ENCODE measurements at places on chromosomes 1 and 21. TPM values are rescaled to one million over a fixed set of nuclear protein-coding genes. Genes with fewer than 3 reads are reported as not detected.

The GSTM5 gene
- 4.2 TPM for total RNA-seq

The DISP3 gene
- 0.19 TPM for total RNA-seq

The ALX3 gene
- not detected for total RNA-seq

The AADACL3 gene
- total RNA-seq: not detected

The KCNA2 gene
- 1.3 TPM for total RNA-seq

DNA sequence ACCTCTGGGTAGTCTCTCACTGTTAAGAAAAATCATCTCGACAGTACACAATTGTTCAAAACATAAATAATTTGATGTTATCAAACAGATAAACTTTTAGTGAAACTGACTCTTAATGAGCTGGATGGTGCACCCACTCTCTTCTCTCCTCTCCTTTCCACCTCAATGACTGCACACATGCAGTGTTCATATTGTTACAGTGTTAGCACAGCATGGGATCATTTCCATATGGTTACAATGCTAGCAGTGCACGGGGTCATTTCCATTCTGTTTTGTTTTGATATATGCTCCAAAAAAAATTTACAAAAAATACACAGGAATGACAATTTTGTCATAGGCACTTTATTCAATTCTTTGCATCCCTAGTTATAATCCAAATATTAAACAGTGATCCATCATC lies 26.4 kb upstream of the RNF187 start:
- H3K27me3 ChIP-seq: peaks cover 6% of the 10 kb centered on the region
- peaks cover 5% of the 10 kb centered on the region for H3K4me1 ChIP-seq
- no peaks in the 10 kb centered on the region for H3K36me3 ChIP-seq
- H3K4me3 ChIP-seq: no peak overlapping the region

- DNase-seq: no peak
- H3K27ac ChIP-seq: no peak overlapping the region
- no peaks in the 10 kb centered on the region for H3K27me3 ChIP-seq
- no peaks in the 10 kb centered on the region for H3K4me1 ChIP-seq
- no peak overlapping the region for H3K4me3 ChIP-seq
These were observed 27.4 kb upstream of the KCNJ15 start for GRCh38 chr21:38229260-38229877.

GRCh38 chr1:117565745-117566455 lies 39.9 kb upstream of the TENT5C start:
- DNase-seq: no peak
- no peak overlapping the region for H3K27ac ChIP-seq
- H3K4me3 ChIP-seq: no peak overlapping the region
- H3K36me3 ChIP-seq: no peaks in the 10 kb centered on the region
- no peaks in the 10 kb centered on the region for H3K27me3 ChIP-seq

GRCh38 chr1:50836117-50836516 lies 124.0 kb downstream of the FAF1 start:
- no peaks in the 10 kb centered on the region for H3K4me1 ChIP-seq
- H3K4me3 ChIP-seq: no peak overlapping the region
- no peak overlapping the region for H3K27ac ChIP-seq
- DNase-seq: no peak
- H3K27me3 ChIP-seq: no peaks in the 10 kb centered on the region

- H3K27me3 ChIP-seq: peaks cover 4% of the 10 kb centered on the region
- peaks cover 2% of the 10 kb centered on the region for H3K4me1 ChIP-seq
- no peak overlapping the region for H3K4me3 ChIP-seq
- no peaks in the 10 kb centered on the region for H3K36me3 ChIP-seq
- H3K27ac ChIP-seq: no peak overlapping the region
- no peak for DNase-seq
These were observed 6.9 kb downstream of the CASQ1 start for GRCh38 chr1:160197231-160197630.

DNA sequence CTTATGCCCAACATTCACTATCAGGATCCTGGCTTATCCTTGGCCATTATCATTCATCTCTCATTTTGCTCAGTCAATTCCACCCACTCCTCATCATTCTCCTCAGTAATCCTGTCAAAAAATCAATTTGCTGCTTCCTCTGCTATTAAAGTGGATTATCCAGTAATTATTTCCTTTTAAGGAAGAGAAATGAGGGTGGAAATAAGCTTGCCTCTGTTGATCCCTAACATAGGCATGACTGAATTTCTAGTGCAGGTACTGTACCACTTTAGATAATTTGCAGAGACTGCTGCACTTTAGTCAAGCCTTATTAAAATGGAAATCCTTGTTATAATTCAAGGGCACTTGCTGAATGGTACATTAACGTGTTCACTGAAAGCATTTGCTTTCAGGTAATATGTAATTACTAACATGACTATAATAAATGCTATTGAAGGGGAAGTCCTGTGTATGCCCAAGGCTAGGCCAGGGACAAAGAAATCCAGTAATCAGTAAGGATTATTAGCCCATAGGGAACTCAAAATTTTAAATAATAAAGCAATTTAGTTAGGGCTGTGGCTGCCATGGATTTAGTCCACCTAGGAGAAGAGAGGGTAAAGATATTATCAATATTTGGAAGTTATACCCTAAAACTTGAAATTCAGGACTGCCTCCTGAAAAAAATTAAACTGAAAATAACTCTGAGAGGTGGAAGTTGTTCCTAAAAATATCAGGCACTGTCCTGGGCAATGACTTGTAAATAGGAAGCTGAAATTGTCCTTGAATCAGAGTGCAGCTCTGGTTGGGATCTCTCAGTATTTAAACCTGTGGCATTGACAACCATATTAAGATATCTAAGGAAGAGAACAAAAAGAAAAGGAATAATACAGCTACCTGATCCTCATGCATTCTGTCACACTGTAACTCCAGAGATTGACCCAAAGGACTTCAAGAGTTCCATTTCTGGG lies 43.4 kb downstream of the RGS2 start:
- no peaks in the 10 kb centered on the region for H3K27me3 ChIP-seq
- H3K4me3 ChIP-seq: no peak overlapping the region

GRCh38 chr1:10644307-10645128 lies 151.9 kb downstream of the CASZ1 start:
- no peak for DNase-seq
- H3K36me3 ChIP-seq: peaks cover 2% of the 10 kb centered on the region

GRCh38 chr21:39681257-39681656 lies 63.7 kb upstream of the IGSF5 start:
- no peaks in the 10 kb centered on the region for H3K36me3 ChIP-seq
- DNase-seq: no peak
- H3K27me3 ChIP-seq: no peaks in the 10 kb centered on the region
- no peaks in the 10 kb centered on the region for H3K4me1 ChIP-seq
- H3K4me3 ChIP-seq: no peak overlapping the region
- no peak overlapping the region for H3K27ac ChIP-seq

GRCh38 chr1:97424209-97424608 lies 496.6 kb downstream of the DPYD start:
- H3K4me3 ChIP-seq: no peak overlapping the region
- DNase-seq: no peak
- H3K27me3 ChIP-seq: no peaks in the 10 kb centered on the region
- H3K36me3 ChIP-seq: no peaks in the 10 kb centered on the region
- H3K27ac ChIP-seq: no peak overlapping the region

DNA sequence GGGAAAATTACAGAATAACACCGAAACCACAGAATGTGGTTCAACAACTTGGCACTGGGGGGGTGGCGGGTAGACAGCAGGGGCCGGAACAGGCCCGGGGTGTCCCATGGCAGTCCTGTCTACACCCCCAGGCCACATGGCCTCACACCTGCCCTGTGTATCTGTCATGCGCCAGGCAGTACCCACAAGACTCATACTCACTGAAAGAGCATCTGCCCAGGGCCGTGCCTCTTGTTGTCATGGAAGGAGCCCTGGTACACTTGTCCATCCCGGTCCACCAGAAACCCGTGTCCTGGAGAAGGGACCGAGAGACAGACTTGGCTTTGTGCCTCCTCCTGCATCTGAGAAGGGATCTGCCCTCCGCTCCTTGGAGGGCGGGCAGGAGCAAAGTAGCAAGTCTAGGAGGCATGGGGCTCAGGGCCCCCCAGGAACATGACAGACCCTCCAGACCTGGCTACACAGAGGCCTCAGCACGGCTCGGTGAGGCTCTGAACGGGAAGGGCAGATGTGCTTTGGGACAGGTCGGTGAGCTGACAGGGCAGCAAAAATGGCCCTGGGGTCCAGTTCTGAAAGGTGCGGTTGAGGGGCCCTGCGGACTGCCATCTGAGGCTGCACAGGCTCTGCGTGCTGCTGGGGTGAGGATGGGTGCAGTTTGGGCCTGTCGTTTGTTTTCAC lies 5.6 kb downstream of the MORN1 start:
- no peaks in the 10 kb centered on the region for H3K36me3 ChIP-seq
- peak; percentile 35 for DNase-seq
- no peaks in the 10 kb centered on the region for H3K27me3 ChIP-seq
- no peaks in the 10 kb centered on the region for H3K4me1 ChIP-seq
- no peak overlapping the region for H3K27ac ChIP-seq

DNA sequence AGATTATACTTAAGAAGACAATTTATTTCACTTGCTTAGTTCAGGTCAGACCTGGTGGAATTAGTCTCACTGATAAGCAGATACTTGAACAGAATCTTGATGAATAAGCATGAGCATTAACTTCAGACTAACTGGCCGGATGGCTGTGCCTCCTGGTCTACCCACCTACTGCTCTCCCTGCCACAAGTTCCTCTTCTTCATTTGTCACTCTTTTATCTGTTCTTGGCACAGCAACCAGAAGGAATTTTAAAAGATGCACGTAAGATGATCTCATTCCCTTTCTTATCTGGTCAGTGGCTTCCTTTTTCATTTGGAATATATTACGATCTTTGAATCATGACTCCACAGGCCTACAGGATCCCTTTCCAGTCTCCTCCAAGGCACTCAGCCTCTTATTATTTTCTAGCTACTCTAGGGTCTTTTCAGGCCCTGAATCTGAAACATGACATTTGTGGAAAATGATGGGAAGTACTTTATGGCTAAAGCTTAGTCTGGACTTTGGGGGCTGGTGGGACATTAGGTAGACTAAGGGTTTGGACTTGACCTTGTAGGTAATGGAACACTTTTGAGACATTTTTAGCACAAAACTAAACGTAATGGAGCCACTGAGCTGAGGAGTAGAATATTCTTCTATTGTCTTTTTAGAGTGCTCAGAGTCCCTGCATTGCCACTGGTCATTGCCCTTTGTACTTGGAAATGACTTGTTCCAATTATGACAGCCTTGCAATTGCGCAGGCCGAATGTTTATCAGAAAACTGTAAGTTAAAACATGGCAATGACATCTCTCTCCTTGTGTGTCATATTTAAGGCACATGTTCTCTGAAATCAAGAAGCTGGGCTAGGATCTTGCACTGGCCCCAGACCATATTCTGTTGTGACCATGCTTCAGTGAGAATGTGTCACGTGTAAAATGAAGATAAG lies 16.0 kb downstream of the ST6GALNAC3 start:
- H3K4me3 ChIP-seq: no peak overlapping the region
- no peak for DNase-seq
- H3K27ac ChIP-seq: no peak overlapping the region
- no peaks in the 10 kb centered on the region for H3K4me1 ChIP-seq

GRCh38 chr1:231315887-231316286 lies 21.8 kb downstream of the EXOC8 start:
- H3K4me1 ChIP-seq: no peaks in the 10 kb centered on the region
- no peak overlapping the region for H3K4me3 ChIP-seq
- DNase-seq: no peak

All from kidney (tissue), 22 donors.